ENCODE measurements at places on chromosomes 2 and 18. TPM values are rescaled to one million over a fixed set of nuclear protein-coding genes. Genes with fewer than 3 reads are reported as not detected.

DNA sequence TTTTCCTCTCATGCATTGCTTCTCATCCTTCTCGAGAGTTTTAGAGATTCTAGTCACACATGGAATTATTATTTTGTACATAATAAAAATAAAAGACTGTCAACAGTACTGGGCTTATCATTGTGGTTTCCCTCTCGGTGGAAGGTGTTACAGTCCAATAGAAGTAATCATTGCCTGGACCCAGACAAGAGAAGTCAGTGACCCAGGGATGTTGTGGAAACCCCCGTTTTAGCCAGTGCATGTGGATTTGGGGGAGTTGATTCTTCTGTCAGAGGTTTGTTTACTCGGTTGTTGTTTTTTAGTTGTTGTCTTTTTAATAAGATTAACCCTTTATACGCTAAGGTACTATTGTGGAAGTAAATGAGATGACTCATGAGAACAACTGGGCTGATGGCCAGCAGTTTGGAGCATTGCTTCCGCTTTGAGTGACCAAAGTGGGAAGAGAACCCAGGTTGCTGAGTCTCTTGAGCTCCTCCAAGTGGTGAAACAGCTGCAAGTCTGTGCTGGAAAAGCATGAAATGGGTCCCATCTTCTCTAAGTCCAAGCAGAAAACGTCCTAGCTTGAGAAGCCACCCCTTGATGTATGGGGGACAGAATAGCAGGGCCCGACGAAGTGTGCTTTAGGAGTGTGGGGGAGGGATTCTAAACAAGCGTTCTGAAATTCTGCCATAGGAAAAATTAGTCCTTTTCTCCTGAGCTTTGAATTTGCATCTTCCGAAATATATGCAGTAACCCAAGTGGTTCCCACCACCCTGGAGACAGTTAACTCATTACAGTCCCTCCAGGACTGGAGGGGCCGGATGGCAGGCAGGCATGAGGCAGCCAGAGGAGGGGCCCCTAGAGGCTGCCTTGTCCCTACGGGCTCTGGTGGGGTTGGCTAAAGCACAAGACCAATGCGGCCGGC lies 61.8 kb upstream of the GPR45 start:
- no peak for DNase-seq

DNA sequence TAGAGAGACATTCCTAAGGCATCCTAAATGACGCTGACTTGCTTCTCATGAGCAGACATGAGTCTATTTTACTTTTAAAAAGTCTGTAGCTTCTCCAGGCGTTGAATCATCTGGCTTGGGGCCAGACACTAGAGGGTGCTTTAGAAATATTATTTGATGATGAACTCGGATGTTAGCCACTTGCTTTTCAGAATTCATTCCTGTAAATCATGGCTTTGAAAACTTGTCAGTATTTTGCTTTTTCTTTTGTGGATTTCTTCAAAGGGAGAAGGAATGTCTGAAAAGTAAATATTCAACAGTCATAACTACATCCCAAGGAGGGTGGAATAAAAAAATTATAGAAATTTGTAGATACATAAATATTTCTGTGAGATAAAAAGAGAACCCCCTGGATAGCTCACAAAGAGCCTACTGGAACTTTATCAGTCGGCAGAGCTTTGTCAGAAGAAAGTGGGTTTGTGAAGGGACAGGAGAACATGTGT lies 370.8 kb downstream of the OSR1 start:
- DNase-seq = peak; percentile 78

DNA sequence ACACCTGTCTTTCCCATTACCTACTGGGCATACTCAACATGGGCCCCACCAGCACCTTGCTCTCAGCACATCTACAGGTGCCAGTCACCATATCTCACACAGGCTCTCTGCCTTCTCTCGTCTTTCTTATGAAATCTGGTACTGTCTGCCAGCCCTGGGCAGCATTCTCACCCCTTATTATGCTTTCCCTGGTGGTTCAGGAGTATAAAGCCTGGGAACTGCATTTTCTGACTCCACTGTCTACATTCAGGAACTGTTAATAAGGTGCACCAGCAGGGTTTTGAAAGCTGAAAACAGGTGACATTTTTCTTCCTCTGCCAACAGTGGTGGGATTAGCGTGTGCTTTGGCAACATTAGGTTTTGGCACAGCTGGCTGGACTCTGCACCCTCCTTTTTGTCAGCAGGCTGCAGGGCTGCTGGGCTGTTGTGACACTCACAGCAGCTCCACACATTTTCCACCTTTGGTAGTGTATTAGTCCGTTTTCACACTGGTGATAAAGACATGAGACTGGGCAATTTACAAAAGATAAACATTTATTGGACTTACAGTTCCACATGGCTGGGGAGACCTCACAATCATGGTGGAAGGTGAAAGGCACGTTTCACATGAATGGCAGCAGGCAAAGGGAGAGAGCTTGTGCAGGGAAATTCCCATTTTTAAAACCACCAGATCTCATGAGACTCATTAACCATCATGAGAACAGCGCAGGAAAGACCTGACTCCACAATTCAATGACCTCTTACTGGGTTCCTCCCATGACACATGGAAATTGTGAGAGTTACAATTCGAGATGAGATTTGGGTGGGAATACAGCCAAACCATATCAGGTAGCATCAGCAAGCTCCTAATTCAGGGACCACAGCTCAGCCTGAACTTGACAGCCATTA lies 343.1 kb upstream of the LYPD1 start:
- no peak for DNase-seq

GRCh38 chr18:36993068-36993467 lies 164.1 kb downstream of the KIAA1328 start:
- no peak for DNase-seq

DNA sequence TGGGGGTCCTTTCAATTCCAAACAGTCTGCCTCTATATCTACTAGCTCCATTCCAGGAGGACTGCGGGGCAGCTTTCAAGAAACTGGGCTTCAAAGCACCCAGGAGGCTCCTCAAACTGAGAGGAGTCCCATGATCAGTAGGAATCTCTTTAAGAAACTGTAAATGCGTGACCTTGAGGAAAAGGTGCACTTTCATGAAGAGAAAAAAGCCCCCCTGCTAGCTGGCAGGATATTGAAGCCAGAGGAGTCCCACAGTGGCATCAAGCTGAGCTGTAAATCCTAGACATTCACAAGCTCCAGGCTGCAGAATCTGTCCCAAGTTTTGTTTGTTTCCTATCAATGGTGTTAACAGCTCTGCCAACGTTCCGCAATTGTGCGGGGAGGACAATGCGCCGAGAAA lies 790.1 kb downstream of the SLC4A3 start:
- DNase-seq = no peak

The GLB1L gene
- total RNA-seq = 13.9 TPM

DNA sequence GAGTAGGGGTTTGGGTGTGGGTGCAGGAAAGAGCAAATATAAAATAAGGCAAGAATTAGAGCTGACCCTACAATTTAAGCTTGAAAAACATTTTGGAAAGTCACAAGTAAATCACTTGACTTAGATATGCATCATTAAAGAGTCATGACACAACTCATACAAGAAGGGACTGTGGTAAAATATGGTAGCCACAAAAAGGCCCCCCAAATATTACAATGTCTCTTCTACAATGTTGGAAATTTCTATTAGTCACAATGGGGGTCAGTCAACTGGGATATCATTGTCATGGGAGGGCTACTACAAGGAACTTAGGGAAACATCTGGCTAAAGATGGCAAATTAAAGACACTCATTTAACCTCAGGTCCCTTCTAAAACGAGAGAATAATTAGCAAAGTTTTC lies 15.7 kb upstream of the SERPINB2 start:
- DNase-seq = no peak

The CHRNA1 gene
- not detected for total RNA-seq

The SERPINB8 gene
- total RNA-seq = 32.7 TPM

DNA sequence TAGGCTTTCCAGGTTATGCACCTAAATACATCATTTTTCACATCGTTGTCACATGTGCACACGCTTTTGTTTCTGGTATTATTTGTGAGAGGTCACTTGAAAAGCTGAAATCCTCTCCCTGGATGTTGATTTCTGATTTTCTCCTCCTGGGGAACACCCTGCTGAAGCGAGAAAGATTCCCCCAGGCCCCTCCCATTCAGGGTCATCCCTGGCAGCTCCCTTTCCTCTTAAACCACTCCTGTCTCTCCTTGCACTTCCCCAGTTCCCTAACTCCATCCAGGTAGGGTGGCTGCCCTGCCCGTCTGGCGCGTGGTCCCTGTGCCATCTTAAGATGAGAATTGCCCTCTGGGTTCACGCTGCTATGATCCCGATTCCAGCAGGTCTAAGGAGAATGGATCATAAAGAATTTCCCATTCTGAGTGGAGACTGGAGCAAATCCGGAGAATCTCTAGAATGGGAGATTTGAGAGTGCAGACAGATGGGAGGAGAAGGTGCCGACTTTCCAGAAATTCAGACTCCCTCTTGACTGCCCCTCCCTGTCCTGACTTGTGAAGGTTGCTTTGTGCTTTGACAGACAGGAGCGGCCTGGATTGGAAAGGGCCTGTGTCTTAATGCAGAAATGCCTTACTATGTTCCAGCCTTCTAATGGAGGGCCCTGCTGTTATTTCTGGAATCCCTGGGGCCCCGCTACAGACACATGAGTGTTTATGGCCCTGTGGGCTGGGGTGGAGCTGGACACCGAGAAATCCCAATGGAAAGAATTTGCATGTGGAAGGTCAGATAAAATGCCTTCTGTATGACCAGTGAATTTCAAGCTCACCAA lies 1.3 kb upstream of the YWHAQ start:
- DNase-seq = no peak

DNA sequence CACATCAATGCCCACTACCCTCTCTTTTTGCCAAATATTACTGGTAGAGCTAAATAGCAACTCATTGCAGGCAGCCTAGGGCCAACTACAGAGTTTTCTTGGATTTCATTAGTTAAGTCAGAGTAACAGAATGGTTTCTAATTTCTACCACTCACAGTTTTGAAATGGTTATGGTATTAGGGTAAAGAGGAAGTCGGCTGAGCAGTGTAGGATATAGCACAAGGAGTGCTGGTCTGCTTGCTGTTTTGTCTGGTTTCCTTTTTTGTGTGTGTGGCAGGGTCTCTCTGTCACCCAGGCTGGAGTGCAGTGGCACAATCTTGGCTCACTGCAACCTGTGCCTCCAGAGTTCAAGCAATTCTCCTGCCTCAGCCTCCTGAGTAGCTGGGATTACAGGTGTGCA lies 289.2 kb upstream of the CCDC68 start:
- DNase-seq = no peak

The LYPD6B gene
- 0.65 TPM for total RNA-seq

DNA sequence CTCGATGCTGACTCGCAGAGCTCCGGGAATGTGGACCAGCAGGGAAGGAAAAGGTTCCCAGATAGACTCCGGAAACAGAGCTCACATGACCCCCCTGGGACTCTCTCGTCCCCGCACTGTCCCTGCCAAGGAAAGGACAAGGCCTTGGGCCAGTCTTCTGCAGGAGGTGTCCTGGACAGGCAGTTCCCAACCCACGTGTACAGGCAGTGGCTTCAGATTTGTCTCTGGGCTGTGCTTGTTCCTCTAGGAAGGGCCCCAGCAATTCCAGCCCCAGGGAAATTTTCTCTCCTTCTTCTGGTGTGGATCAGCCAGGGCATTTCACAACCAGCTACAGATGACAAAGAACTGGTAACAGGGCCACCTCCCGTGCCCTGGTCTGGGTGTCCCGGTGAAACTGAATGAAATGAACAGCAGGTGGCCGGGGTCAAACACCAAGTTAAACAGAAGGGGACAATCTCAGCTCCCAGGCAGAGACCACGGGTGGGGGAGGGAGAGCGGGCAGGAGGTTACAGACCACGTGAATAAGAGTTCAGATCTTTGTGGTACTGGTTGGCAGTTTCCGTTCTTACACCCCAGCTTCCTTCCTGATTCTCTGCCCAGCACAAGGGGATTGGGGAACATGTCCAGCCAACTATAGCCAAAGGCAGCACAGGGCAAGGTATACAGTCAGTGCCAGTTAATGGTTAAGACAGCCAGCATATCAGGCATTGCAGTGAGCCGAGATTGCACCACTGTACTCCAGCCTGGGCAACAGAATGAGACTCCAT lies 52.2 kb upstream of the CAB39 start:
- DNase-seq = no peak

DNA sequence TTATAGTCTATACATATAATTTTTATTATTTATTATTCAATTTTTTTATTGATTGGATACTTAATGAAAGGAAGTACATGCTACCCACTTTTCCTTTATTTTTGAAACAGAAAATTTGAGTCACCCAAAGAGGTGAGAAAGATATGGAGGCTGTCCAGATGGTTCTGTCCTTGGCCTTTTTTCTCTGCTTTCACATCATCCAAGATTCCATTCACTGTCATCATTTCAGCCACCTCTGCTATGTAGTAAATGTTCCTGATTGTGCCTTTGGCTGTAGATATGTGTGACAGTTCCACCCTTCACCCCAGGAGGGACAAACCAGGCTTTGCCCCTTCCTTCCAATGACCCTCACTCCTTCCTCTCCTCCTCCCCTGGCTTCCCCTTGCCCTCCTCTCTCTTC lies 675.7 kb upstream of the ID2 start:
- no peak for DNase-seq

GRCh38 chr18:74069178-74070050 lies 78.2 kb downstream of the FBXO15 start:
- no peak for DNase-seq

DNA sequence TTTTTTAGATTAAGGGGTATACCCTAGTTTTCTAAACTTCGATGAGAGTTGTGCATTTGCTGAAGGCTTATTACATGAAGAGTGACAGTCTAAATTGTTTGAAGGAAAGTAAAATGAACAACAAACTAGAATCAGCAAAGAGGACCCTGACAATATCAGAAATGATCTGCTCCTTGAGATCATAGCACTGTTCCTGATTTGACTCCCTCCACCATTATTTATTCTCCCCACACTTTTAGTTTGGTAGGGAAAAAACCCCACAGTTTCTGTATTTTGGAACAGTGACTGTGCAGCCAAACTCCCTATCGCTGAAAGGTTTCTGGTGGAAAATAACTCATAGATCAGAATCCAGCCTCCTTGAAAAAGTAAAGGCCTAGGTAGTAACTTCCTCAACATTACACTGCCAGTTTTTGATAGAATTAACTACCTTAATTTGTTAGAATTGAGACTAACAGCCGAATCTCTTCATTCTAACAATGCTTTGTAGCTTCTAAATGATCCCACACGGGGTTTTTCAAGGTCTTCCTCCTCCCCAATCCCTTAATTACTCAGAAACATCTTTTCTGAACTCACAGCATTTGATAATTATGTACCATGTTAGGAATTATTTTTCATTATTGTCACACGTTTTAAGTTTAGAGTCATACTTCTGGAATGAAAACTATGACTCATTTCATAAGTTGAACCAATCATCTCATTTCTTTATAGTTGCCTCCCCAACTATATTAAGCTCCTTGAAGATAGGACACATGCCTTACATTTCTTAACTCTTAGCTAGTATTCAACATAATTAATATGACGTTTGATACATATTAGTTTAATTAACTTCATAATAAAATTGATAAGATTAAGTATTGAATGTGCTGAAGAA lies 2.9 kb downstream of the MYL12A start:
- no peak for DNase-seq

DNA sequence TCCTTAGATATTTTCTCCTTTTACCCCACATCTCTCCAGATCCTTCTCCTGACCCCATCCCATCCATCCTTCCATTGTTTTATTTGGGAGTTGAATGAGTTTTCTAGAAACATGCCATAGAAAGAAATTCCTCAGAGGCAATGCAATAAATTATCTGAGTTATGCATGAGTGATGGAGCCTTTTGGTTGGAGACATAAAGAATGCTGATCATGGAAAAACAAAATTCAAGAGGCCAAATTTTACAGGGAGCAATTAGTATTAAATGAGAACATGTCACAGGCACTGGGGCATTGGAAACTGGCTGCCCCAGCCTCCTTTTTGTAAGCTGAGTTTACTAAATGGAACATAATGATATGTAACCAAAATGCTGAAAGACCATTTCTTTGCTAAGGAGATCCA lies 74.2 kb upstream of the LCLAT1 start:
- no peak for DNase-seq

- no peak for DNase-seq
Observed at GRCh38 chr2:25955869-25956535, 26.3 kb downstream of the KIF3C start.
